ENCODE measurements at places on chromosomes 4 and X. TPM values are rescaled to one million over a fixed set of nuclear protein-coding genes. Genes with fewer than 3 reads are reported as not detected.
A peak's percentile ranks its signal among the peaks of the same experiment; 100 is the strongest.

- no peak for DNase-seq
Observed at GRCh38 chr4:74031576-74031975, 6.9 kb downstream of the CXCL3 start.

- DNase-seq = peak; percentile 2
Observed at GRCh38 chrX:19579485-19579884, 64.2 kb upstream of the MAP3K15 start.

GRCh38 chr4:25950461-25951389 is 36.7 kb downstream of the SMIM20 start:
- DNase-seq = no peak

DNA sequence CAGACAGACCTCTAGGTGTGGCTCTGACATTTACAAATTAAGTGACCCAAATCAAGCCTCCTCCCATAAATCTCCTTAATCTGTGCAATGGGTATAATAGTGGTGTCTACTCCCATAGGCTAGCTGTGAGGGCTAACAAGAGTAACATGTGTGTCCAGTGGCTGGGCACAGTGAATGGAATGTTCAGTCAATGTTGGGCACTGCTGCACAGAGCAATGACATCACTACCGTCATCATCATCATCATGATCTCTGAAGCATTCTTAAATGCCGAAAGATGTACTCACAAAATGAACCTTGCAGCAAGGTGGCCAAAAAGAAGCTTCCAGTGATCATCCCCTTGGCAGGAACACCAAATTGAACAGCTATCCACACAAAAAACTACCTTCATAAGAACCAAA is 43.5 kb downstream of the CHRNA9 start:
- no peak for DNase-seq

DNA sequence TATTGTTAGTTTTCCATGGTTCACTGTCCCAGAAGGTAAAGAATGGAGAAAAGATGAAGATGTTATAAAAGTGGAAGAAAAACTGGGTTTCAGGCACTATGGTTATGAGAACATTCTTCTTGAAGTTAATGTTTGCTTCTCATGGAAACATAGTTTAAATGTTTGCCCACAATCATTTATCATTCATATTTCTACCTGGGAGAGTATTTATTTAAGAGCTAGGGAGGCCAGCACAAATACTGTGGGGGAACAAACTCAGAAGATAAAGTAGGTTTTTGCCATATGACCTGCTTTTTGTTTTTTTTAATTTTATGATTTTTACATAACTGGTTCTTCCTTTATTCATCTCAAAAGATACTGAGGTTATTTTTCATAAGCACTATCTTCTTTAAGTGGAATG is 96.8 kb downstream of the GC start:
- DNase-seq = no peak

DNA sequence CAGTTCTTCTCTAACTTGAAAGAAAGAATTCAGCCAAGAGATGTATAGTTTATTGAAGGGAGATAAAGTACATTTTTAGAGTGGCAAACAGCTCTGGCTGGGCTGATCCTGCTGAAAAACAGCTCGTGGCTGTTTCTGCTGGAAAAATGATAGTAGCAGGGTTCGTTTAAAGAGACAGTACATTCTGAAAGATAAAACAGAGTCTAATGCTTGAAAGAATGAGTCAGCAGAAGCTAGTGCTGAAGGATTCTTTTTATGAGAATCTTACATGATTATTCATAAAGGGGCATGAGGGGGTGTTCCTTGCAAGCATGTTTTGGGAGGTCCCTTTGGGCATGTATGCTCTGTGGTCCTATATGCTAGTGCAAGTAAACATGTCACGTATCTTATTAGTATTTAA is 790.0 kb downstream of the PCDH18 start:
- DNase-seq = no peak

DNA sequence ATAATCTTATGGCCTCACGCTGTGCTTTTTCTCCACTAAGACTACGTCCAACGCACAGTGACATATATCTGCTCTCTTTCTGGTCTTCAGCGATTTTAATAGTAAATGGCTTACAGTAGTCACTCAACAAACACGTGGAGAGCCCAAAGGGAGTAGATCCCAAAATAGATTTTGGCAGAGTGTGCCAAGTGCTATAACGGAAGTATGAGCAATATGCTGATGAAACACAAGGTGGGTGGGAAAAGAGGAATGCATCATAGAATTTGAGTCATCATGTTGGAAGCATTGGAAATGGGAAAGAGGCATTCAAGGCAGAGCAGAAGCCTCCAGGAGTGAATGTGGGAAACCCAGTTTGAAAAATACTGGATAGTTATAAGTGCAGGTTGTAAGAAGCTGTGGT is 129.1 kb upstream of the LDB2 start:
- DNase-seq = peak; percentile 87

The SYTL5 gene
- 0.01 TPM for polyA plus RNA-seq

The REELD1 gene
- not detected for polyA plus RNA-seq

The DUSP21 gene
- not detected for polyA plus RNA-seq

The TLR1 gene
- polyA plus RNA-seq = 0.59 TPM
